AG20443 (cell line): ENCODE measurements at places on chromosomes 2 and 18.
A peak's percentile ranks its signal among the peaks of the same experiment; 100 is the strongest.

DNA sequence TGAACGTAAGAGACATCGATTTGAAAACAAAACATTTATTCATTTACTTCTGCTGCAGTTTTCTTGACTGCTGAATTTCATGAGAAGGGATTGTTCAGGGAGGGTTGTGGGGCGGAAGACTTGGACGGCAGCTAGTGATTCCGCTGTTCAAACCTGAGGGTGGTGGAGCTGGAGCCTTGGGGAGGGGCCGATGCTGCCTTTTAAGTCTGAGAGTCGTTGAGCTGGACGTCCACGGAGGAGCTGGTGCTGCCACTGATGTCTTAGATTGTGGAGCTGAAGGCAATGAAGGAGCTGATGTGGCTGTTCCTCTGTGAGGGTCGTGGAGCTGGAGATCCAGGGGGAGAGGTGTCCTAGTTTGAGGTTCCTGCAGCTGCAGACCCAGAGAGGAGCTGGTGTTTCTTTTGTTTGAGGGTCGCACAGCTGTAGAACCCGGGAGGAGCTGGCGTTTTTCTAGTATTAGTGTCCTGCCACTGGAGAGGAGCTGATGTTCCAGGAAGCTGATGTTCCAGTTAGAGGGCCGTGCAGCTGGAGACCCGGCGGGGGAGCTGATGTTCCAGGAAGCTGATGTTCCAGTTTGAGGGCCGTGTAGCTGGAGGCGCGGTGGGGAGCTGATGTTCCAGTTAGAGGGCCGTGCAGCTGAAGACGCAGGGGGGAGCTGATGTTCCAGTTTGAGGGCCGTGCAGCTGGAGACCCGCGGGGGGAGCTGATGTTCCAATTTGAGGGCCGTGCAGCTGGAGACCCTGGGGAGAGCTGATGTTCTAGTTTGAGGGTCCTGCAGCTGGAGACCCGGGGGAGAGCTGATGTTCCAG lies 150.9 kb downstream of the RTP5 start:
- peak; percentile 30 for DNase-seq

- no peak for DNase-seq
These were observed 141.1 kb downstream of the RBMS1 start for GRCh38 chr2:160352500-160352899.

DNA sequence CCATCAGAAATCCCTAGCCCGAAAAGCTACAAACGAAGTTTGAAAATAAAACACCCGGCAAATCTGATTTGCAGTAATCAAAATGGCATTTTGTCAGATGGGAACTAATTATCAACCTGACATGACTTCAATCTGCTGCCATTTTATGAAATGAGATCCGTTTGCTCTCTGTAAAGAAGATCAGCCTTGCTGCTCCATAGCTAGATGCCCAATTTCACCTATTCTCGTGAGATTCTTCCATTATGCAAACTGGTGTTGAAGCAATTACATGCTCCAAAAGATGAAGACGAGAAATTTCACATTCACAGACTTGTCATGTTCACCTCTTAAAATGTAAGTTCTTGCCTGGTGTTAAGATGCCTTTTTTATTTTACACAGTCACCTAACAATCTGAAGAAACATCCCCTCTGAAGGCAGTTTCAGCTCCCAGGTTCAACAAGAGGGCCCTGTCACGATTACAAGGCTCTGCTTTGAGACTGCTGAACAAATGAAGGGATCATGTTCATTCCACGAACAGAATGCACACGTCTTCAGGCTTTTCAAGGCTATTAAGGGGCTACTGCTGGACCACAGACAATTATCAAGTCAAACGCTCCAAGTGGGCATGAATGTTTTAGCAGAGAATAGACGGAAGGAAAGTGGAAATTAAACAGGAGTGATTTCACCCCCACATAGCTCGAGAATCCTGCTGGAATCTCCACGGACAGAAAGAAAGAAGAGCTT lies 172.6 kb upstream of the PID1 start:
- no peak for DNase-seq

DNA sequence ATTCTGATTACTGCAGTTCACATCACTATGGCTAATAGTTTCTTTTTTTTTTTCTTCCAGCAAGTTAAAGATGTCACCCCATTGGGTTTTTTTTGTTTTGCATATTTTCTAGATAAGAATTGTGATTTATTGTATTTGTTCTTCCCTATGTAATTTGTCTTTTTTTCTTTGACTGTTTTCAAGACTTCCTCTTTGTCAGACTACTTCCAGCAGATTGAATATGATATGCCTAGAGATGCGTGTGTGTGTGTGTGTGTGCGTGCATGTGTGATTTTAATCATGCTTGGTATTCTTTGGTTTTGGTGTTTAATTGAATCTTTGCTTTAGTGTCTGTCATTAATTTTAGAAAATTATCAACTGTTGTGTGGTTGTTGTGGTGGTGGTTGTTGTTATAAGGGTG lies 166.7 kb upstream of the SLC39A10 start:
- no peak for DNase-seq

GRCh38 chr2:15146960-15147359 lies 414.2 kb downstream of the NBAS start:
- DNase-seq = no peak
